Activated CD4-positive, alpha-beta T cell treated with anti-CD3 and anti-CD28 coated beads, Interleukin-2, amount 10 ng/mL, durations not matched to agents 24 days and 14 days (primary cell): ENCODE measurements at places on chromosomes 4 and X.

- peak; percentile 56 for DNase-seq
Measured at GRCh38 chr4:98994474-98995182, 893 bp upstream of the METAP1 start.

GRCh38 chr4:79900182-79900581 lies 172.8 kb downstream of the ANTXR2 start:
- no peak for DNase-seq

DNA sequence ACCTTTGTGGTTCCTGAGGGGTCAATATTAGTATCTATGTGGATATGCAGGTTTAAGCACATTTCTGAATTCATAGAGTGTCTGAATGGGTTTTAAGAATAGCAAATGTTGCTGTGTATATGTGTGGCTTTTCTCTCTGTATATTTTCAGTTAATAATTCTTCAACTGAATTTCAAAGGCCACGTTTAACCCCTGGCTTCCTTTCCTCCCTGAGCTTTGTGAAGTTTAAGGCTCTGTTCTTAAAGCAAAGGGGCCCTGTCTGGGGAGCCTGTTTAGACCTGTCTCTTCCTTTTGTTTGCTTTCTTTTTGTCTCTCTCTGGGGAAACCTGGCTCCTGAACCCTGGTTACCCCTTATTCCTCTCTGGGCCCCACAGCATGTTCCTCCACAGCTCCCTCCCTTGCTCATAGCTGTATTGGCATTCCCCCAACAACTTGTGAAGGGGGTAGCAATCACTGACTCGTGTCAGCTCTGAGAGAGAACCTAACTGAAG lies 139.1 kb downstream of the COL4A6 start:
- DNase-seq = no peak

GRCh38 chrX:148592595-148592994 lies 92.2 kb downstream of the AFF2 start:
- DNase-seq = no peak

DNA sequence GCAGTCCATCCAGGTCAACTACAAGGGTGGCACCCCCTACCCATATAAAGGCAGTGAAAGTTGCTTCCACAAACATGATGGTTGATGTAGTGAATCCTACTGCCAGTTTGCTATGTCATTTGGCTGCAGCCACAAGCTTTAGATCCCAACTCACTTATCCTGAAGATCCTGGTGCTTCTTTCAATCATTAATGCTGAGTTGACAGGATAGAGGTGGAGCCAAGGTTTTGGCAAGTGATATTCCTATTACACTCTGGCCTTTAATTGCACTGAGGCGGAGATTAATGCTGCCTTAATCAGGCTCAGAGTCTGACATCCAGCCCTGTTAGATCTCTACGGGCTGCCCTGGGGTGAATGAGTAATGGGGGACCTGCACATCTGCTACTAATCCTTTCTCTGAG lies 542.4 kb upstream of the ARX start:
- DNase-seq = no peak
